Stimulated activated CD4-positive, alpha-beta T cell treated with anti-CD3 and anti-CD28 coated beads, Interleukin-1b, Interleukin-23, amount 100 ng/mL, for 1 hour (primary cell): ENCODE measurements at places on chromosomes 13 and 19.

GRCh38 chr13:34076319-34076718 is 258.4 kb downstream of the RFC3 start:
- no peak for DNase-seq

- no peak for DNase-seq
Measured at GRCh38 chr13:28531845-28532387, 37.0 kb upstream of the FLT1 start.

DNA sequence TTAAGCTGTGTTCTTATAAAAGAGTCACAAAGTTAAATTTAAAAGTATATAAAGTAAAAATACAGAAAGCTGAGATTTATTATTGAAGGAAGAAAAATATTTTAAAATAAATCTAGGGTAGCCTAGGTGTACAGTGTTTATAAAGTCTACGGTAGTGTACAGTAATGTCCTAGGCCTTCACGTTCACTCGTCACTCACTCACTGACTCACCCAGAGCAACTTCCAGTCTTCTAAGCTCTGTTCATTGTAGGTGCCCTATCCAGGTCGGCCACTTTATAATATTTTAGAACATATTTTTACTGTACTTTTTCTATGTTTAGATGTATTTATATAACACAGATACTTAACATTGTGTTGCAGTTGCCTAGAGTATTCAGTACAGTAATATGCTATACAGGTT is 47.4 kb downstream of the NDFIP2 start:
- no peak for DNase-seq

DNA sequence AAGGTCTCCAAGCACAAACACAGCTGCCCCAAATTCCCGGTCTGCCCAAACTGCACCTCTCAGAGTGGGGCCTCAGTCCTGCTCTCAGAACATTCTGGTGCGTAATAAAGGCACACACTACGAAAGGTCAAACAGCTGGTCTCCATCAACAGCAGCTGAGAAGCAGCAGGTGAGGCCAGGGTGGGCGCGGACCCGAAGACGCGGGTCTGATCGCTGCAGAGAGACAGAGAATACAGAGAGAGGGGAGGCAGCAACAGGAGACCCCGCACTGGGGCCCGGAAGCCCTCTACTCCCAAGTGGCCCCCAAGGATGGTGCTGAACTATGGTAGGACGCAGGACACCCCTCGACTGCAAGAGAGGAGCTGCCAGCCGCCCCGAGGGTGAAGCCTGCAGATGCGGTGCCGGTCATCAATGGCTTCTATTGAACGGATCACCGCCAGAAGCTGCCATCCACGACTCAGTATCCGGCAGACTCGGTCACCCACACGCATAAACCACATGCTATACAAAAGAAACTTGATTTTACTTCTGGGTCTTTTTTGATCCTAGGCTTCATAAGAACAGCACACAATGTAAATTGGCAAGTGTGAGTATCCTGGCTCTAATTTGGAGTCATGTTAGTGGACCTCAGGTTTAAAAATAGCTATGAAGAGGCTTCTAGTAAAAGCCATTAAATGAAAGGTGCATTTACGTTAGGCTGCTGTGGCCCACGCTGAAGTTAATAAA is 33.4 kb downstream of the STK24 start:
- DNase-seq, result no peak

DNA sequence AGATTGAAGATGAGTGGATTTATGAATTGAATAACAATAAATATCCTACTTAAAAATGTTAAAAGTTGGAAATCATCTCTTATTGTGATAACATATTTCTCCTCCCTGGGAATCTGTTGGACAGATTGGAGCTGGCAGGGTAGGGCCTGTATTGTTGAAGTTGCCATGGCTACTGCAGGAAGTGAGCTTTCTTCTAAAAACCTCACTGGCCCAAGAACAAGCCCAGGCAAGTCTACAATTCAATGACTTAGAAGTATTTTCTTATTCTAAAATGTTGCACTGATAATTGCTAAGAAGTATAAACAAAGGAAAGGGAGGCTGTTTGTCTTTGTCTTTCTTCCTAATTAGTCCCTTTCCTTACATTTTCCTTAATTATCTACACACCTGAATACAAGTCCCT is 112.1 kb downstream of the DLEU7 start:
- DNase-seq, result no peak

DNA sequence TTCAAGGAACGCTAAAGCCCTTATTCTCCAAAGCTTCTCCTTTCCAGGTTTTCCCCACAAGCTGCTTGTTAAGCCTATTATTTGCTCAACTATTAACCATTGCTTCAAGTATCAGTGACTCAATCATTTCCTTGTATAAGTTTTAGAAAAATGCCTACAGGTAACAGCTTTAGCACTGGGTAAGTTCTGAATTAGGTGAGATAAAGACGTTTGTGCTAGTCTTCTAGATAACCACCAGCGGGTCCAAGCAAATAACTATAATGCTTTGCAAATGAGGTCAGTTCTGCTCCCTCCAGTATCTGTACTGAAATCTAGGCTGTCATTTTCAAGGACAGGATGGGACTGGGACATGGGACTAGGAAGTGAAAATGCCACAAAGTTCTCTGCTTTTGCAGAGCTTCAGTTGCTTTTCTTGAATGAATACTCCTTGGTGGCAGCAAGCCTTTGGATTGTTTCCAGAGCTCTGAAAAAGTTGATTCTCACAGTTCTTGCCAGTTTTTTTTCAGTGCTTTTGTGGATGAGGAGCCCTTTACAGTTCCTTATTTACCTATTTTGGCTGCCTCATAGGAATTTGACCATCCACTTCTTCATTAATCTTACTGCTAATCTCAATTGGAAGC is 1487.7 kb downstream of the EFNB2 start:
- DNase-seq, result no peak

- DNase-seq, result no peak
Measured at GRCh38 chr19:16540948-16541347, 1.3 kb downstream of the CHERP start.

DNA sequence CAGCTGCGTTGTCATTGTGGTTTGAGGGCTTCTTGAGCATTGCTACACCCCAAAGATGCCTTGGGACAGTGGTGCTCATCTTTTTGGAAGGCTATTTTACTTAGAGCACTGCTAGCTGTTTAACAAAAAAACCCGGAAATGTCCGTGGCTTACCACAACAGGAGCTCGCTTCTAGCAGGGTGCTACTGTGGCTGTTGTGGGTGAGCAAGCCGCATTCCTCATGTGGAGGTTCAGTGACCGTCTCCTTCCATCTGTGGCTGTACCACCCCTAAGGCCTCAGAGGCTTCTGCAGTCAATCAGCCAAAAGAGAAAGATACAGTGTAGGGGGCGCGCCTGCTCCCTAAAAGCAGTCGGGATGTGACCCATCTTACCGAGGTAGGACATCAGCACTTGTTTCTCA is 1004.2 kb downstream of the UQCRFS1 start:
- DNase-seq, result no peak

DNA sequence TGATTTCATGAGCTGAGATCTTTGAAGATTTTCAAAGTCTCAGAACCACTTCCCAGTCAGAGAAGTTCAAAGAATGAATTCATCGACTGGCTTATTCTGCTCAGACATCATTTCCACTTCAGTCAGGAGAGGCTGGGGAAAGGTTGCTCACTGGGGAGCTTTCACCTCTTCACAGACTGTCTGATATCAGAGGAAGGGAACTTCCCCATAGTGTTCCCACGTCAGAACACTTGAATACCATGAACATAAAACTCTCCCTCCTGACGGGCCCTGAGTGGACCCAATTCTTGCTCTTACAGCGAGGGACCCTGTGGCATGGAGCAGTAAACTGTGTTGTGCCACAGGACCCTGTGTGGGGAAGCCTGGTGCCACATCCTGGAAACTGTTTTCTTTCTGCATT is 492.6 kb downstream of the COG6 start:
- no peak for DNase-seq

DNA sequence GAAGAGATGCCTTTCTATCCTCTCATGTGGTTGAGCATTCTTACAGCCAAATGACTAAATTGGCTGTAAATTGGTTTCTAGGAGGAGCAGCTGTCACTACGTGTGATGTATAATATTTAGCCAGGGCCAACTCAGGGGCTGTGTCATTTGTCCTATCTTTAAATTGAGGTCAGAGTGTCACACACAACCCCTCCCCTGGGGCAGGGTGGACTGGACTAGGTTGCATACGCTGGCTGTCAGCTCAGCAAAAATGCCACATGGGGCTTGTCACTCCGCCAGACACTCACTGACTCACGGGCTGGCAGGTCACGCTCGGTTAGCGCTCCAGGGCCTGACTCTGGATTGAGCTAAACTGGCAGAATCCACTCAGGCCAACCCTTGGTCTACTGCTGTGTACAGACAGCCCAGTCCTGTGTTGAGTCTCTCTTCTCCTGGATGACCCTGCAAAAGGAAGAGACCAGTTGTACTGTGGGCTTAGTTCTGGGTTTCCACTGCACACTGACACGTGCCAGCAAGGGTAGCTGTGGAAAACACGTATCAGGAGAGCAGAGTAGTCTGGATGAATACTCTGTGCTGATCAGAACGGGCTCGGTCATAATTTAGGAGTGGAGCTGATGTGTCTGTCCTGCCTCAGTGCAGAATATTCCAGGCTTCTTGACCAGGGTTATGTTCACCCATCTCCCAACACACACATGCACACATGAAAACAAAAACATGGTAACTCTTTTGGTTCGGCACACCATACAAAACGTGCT is 29.1 kb downstream of the SHISA2 start:
- no peak for DNase-seq

GRCh38 chr19:18684642-18684993 is 1.1 kb downstream of the CRTC1 start:
- DNase-seq, result no peak

GRCh38 chr19:8835877-8836276 is 3.7 kb downstream of the MBD3L1 start:
- DNase-seq, result no peak
